ENCODE measurements at places on chromosomes 3 and 15. TPM values are rescaled to one million over a fixed set of nuclear protein-coding genes. Genes with fewer than 3 reads are reported as not detected.

GLDN gene
- 75.0 TPM for total RNA-seq

CRABP1 gene
- 1.6 TPM for total RNA-seq

CMSS1 gene
- 19.9 TPM for total RNA-seq

DNA sequence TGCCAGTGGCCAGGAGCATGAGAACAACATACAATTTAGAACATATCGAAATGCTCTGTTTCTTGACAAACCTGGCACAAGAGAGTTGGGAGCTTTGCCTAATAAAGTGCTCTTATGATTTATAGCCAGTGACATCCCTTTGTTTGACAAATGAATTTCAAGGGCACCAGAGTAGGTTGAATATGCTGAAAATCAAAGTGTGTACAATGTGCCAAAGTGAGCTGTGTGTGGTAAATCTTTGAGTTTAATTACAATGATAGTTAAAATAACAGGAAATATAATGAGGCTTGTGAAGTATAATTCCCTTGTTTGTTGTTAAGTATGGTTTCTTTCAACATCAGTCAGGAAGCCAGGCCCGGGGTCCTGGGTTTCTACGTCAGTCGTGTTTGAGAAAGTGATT lies 211.9 kb downstream of the EBLN2 start:
- no peak for DNase-seq

SOX14 gene
- not detected for total RNA-seq

GRCh38 chr3:88369337-88369736 lies 219.6 kb downstream of the C3orf38 start:
- no peak for DNase-seq
